ENCODE measurements at places on chromosomes 12 and 14.

- DNase-seq, result no peak
Observed at GRCh38 chr14:69895109-69895508, 15.9 kb downstream of the SMOC1 start.

- no peak for DNase-seq
Observed at GRCh38 chr12:4270831-4271716, 2.5 kb upstream of the CCND2 start.

- no peak for DNase-seq
Observed at GRCh38 chr14:75282170-75282554, 3.5 kb downstream of the FOS start.

GRCh38 chr12:42780671-42781070, 191.1 kb upstream of the PRICKLE1 start:
- DNase-seq, result no peak

GRCh38 chr12:111569363-111570083, 29.6 kb downstream of the ATXN2 start:
- DNase-seq, result no peak

- DNase-seq, result no peak
Observed at GRCh38 chr14:92702441-92702918, 45.9 kb downstream of the LGMN start.

GRCh38 chr14:50607181-50607580, 47.2 kb downstream of the ATL1 start:
- DNase-seq, result no peak
